ENCODE measurements at places on chromosomes 2 and 18.

- DNase-seq, result no peak
Observed at GRCh38 chr2:109721626-109722025, 72.5 kb upstream of the RGPD5 start.

- DNase-seq, result no peak
Observed at GRCh38 chr18:78622251-78622906, 357.2 kb upstream of the SALL3 start.

DNA sequence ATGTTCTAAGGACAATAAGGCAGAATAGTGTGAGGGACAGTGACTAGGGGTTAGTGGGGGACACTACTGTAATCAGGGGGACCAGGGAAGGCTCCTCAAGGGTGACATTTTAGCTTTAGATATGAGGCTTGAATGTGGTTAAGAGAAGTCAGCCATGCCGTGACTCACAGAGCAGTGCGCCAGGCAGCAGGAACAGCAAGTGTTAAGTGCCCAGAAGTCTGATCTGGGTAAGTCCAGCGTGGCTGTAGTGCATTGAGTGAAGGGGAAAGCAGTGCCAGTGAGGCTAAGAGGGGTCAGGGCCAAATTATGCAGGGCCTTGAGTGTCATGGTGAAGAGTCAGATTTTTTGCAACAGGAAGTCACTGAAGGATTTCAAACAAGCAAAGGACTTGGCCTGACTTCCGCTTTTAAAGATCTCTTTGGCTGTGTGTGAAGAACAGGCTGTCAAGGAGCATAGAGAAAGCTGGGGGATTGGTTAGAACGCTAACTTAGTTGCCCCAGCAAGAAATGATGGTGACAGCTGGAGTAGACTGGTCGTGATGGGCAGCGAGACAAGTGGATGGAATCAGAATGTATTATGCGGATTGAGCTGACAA is 151.5 kb downstream of the MSH2 start:
- DNase-seq, result no peak

DNA sequence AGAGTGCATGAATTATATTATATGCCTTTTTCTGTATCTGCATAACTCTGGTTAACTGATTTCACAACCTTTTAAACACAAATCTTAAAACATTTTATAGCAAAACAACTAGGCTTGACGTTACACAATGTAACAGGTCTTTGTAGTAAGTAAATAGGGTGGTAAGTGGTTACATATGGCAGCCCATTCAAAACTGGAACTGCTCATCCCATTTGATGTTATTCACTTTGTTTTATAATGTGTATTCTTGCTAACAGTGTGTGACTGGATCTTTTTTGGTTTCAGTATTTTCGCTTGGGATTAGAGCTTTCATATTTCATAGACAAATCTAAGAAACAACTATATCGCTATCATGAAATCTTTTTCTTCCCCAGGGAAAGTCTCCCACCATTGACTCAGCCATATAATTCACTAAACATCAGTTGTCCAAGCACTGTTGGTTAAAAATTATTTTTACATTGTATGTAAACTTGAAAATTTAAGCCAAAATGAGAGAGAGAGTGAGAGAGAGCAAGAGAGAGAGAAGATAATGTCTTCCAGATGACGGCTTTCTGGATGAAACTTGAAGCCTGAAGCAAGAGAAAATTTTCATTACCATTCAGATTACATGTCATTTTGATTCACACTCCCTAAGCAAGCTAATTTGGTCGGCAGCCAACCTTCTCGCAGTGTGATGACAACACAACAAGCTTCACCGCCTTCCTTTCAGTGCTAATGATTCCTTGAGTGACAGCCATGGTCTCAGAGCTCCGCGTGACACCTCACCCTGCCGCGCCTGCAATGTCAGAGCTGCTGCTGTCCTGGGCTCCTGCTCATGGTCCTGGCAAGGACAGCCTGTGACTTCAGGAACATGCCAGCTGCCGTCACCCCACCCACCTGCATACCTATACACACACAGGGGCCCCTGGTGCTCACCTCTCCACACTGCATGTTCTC is 946.9 kb upstream of the SOX11 start:
- DNase-seq, result no peak

GRCh38 chr2:224802407-224802806 is 86.2 kb upstream of the CCDC195 start:
- DNase-seq, result no peak

DNA sequence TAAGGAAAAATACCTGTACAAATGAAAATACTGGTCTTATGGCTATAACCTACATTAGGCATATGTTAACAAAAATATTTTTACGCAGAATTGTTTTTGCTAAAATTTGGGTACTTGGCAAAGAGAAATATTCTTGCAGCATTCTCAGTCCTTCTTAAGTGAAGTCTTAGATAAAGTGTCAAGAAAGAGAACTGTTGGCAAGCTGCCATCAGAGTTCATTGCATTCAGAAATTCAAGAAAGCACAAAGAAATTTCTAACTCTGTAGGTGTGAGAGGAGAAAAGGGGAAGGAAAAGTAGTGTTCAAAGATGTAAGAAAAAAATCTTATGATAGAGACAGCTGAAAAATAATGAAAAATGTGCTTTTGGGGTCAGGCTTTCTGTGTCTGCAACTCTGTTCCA is 86.7 kb downstream of the IRS1 start:
- DNase-seq, result no peak

- DNase-seq, result no peak
Observed at GRCh38 chr2:119707117-119708087, 28.4 kb downstream of the TMEM177 start.

DNA sequence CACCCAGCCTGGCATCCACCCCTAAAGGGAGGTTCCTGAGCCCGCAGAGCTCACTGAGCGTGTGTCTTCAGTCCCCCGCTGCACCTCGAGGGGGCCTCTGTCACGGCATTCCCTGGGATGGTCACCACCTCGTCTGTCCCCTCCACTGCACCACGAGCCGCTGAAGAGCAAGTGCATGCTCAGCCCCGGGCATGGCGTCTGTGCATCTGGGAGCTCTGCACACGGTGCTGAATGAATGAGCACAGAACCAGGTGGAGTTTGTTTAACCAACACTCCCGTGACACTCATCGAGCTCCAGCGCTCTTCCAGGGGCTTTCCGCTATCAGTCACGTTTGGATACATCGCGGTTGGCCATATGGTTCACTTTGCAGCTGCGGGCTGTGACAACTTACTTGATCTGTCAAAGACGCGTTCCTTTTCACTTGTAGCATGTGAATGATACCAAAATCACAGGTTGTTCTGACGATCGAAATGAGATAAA is 9.2 kb downstream of the ALLC start:
- DNase-seq, result no peak

DNA sequence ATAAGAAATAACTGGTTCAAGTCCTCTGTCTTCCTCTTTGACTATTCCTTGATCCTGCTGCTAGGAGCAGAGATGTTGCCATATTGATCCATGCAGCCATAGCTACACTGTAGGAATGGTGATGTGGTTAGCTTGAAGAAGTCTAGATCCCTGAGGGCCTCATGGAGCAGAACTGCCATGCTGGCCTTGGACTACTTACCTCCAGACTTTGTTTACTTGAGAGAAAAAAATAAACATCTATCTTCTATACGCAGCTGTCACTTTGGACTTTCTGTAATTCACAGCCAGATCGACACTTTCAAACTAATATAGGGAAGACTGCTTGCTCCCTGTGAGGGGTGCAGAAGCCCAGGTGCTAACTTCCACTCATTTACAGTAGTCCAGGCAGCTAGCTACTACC is 84.5 kb upstream of the NFU1 start:
- DNase-seq, result no peak

DNA sequence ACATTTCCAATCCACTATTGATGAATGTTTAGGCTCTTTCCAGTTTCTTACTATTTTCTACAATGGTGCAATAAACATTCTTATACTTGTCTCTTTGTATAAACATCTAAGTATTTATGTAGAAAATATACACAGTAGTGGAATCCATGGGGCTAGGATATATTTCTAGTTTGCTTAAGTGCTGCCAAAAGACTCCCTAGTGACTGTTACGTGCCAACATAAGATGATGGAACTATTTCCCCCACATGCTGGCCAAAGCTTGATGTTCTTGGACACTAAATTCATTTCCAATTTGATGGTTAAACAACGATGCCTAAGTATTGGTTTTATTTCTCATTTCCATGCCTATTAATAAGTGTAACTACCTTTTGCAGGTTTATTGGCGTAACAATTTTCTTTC is 378.4 kb upstream of the HNRNPA3 start:
- DNase-seq, result no peak

- DNase-seq, result no peak
Observed at GRCh38 chr2:166375195-166375735, 479 bp downstream of the SCN9A start.

DNA sequence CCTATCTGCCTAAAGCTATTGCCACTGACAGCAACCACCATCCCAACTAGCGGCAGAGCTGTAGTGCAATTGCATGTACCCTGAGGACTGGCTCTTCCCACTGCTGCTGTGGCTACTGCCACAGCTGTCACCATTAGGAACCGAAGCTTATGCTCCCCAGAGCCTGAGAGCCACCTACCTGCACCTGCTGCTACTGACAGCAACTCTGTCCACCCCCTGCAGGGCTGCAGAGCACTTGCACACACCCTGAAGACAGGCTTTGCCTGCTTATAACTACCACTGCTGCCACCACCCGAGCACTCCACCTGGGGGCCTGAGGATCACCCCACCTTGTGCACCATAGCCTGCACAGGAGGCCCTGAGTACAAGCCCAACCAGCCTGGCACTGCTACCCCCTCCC is 217.6 kb upstream of the FOSL2 start:
- DNase-seq, result no peak

DNA sequence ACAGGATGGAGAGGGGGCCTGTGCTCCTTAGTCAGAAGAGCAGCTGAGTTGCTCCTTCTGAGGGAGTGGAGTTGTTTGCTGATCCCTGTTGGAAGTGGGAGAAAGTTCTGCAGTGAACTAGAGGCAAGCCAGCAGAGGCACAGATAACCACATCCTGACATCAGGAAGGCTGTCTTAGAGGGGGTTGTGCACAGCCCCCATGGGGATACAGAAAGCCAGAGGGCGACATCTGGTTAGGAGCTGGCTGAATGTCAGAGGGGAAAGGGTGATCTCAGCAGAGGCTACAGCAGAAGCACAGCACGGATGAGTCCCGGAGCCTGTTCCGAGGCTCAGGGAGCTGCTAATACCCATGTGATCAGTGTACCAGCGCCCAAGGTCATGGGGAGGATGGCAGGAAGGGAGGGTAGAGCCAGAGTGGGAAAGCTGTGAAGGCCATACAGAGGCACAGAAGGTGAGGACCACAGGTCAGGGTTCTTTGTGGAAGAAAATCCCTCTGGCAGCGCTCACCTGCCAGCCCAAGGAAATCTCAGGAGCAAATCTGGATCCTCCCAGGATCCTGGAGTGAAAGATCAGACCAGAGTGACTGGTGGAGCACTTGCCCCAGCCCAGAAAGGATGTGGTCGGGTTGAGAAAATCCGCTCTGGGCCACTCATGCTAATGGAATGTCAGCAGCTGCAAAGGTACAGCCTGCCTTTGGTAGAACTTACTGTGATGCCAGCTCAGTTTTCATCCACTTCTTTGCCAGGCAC is 111.8 kb downstream of the STPG4 start:
- DNase-seq, result no peak

GRCh38 chr2:146817613-146818012 is 1027.2 kb upstream of the ACVR2A start:
- no peak for DNase-seq

DNA sequence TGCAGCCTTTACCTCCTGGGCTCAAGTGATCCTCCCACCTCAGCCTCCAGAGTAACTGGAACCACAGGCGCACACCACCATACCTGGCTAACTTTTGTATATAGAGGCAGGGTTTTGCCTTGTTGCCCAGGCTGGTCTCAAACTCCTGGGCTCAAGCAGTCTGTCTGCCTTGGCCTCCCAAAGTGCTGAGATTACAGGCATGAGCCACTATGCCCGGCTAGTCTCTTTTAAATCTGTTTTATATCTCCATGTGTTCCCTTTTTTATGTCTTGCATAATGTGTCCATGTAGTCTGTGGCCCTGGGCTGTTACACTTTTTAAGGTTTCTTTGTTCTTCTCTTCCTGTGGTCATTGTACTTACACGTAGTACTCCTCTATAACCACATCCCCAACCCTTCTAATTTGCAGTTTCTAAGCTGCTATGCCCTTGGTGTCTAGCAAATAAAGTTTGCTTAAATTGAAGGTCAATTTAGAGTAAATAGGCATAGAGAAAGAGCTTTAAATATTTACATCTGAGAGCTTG is 168.2 kb downstream of the MCFD2 start:
- DNase-seq, result no peak

DNA sequence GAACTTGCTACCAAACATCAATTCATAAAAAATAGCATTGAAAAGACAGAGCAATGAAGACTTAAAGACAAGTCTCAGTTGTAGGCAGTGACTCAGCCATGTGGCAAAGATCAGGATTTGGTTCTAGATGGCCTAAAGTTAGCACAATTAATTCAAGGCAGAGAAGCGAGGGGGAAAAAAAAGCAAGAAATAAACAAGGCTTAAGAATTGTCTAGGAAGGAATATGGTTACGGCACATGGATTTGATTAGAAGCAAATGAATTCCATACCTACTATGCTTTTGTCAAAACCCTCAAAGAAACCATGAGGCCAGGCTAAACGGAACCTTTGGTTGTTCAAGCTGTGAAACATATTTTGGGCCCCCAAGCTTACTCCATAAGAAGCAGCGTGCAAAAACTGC is 362.2 kb upstream of the KCNH7 start:
- DNase-seq, result no peak

DNA sequence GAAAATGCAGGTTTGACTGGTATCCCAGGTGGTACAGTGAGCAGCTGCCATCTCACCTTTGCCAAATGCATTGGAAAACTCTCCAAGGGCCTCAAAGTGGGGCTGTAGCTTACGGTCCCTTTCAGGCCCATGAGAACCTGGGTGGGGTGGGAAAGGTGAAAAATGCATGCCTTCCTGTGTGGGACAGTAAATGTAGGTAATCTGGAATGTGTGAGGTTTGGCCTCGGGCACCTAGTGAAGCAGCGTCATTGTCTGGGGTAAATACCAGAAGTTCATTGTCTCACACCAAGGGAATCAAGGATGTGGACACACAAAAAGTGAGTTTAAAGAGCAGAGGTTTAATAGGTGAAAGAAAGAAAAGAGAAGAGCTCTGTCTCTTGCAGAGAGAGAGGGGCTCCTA is 36.6 kb downstream of the TIMM21 start:
- no peak for DNase-seq

- no peak for DNase-seq
Observed at GRCh38 chr2:109304731-109305470, 175.9 kb downstream of the SH3RF3 start.

DNA sequence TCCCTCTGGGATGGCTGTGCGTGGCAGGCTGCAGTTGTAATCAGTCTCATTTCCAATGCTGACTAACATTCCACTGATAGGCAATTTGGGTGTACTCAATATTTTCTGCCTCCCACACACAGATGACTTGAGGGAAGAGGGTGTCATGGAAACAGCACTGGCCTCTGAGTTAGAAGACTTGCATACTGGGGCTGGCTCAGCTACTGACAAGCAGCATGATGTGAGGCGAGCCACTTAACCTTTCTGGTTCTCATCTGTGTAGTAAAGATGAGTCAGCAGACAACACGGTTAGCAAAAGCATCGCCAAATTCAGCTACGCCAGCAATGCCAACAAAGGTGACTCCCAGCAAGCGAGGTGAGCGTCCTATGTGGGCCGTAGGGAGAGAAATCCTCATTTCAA is 73.5 kb downstream of the COLEC12 start:
- DNase-seq, result no peak

Measured in left renal cortex interstitium (tissue), 4 donors.